ENCODE measurements at places on chromosomes 5 and 9.

DNA sequence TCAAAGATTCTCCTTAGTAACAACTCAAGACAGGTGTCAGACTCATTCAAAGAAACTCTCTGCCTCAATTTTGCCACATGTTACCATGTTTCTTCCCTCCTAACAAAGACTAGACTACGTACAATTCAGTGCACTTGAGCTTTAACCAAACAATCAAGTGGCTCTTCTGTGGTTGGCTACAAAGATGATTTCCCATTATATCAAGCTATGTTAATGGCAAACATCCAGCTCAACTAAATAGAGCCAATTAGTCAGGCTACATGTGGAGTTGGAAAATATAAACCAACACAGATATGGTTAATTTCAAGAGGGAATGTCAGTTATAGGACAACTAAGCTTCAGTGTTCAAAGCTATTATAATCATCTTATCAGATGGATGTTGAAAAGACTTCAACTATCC lies 29.2 kb upstream of the ADRA1B start:
- no peak for DNase-seq

DNA sequence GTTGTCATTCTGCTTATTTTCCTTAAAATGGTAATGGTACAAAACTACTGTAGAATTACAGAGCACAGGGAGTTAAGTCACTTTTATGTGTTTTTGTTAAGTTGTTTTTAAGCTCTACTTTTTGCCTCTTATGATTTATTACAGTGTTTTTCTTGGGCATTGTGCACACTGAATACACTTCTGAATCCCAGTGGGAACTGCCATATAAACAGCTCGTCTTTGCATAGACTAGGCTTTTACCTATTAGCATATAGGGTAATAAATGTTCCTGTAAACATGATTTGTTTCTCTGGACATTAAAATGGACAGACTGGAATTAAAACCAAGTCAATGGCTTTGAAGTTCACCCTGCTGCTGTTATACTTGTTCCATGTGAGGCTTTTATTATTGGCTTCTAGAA lies 12.2 kb downstream of the KLF9 start:
- DNase-seq: no peak

DNA sequence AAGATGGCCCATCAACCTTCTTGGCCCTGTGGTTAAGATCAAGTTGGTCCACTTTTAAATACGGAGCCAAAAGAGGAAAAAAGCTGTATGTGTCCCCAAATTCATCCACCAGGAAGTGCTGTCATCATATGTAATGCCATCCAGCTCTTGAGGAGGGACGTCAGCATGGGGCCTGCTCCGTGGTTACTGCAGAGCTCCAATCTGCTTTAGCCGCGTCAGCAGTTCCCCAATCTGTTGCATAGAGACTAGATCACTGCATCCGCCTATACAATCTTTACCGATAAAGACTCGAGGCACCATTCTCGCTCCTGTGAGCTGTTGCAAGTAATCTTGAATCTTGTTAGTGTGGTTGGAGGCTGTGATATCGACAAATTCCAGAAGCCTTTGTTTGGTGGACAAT lies 65.7 kb downstream of the GABRA6 start:
- DNase-seq: no peak

DNA sequence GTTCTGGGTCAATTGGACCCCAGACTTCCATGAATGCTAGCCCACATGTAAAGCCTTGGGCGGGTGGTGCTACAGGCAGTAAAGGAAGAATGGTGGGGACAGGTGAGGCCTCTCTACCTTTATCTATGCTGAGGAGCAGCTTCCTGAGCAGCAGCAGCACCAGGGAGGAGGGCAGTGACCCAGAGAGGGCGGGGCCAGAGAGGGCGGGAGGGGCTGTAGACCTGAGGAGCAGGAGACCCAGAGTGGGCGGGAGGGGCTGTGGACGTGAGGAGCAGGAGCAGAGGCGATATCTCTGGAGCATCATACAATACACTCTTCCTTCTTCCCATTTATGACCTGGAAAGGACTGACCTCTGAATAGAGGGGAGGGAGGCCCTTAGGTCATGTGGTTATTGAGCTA lies 165.9 kb downstream of the MTRR start:
- DNase-seq: no peak

DNA sequence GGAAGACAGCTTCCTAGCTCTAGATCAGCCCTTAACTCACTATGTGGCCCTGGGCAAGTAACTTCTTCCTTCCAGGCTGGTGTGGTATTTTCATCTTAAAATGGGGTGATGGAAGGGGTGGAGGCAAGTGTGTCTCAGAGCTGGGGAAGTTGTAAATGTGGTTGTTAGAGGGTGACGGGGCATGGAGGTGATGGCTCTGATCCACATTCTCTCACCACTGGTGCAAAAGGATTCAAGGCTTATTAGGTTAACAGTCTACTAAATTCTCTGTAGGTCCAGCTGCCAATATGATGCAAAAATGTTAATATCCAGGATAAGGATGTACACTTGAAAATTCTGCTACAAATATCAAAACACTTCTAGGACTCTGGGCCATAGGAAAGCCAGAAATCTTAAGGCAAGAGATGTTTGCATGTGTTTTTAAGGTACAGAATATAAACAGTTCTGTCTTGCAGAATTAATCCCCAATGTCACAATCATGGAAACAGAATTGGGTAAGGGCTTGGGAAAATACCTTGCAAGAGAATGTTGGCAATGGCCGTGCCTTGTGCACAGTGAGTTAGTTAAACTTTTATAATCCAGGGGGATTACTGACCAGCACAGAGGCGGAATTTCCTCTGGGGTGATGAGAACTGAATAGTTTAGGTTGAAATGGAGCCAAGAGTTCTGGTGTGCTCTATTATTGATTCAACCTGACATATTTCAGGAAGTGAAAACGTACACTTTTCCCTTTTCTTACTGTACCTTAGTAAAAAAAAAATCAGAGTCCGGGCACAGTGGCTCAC lies 19.8 kb downstream of the TNFSF15 start:
- DNase-seq: no peak

DNA sequence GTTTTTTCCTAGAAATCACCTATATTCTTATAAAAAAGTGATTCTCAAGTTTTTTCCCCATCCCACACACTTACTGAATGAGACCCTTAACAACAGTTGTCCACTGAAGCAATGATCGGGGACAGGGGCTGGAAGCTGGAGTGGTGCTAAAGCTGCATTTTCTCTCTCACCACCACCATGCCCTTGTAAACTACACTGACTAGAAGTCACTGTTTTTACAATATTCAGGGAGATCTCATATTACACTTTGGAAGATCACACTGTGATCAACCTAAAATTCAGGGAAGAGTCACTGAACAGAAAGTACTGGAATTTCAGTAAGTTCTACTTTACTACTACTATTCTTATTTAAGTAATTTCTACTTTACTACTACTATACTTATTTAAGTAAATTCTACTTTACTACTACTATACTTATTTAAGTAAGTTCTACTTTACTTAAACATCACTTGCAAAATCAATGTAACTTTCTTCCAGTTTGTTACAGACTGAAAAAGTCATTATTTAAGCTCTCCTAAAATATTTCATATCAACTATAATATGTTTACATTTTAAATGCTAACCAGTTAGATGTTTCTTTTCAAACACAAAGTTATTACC lies 164.3 kb downstream of the AGTPBP1 start:
- DNase-seq: no peak

GRCh38 chr9:118215549-118215948 lies 511.3 kb downstream of the TLR4 start:
- no peak for DNase-seq

- DNase-seq: no peak
These were observed 387.8 kb downstream of the GADD45G start for GRCh38 chr9:89992326-89993198.
